Stimulated activated CD4-positive, alpha-beta T cell treated with anti-CD3 and anti-CD28 coated beads, Interleukin-15, amount 100 ng/mL, for 1 hour (primary cell): ENCODE measurements at places on chromosomes 13 and 19.

DNA sequence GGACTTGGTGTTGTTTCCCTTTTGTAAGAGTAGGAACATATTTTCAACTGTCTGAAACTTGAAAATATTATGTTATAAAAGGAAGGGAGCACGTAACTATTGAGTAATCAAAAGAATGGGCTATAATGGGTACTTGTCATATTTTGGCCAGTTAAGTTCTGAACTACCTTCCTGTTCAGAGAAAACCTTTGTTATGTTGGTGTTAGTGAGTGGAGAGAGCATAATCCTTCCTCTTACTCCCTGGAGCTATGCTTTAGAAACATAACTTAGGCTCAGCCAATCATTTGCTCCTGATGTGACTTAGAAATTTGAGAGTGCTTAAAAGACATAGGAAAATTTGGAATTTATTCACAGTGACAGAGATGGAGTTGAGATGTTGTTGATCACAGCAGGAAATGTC is 482.5 kb upstream of the SPRY2 start:
- DNase-seq: no peak

GRCh38 chr19:15427350-15427700 is 8.5 kb upstream of the AKAP8L start:
- no peak for DNase-seq

- DNase-seq: no peak
Observed at GRCh38 chr13:33707449-33707848, 110.5 kb upstream of the RFC3 start.

DNA sequence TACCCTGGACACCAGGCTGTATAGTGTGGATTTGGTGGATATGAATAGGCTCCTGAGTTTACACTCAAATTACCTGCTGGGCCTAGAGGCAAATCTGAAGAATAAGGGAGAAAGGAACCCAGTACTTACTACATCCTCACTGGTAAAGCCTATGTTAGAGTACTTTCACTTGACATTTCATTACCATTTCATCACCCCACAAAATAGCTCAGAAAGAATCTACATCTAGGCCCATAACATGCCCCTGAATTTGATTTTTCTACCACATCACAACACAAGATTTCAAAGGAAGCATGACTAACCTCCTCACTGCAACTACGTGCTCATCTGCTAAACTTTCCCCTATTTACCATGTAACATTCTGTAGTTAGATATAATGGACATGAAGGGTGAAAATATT is 43.3 kb downstream of the VWA8 start:
- no peak for DNase-seq

DNA sequence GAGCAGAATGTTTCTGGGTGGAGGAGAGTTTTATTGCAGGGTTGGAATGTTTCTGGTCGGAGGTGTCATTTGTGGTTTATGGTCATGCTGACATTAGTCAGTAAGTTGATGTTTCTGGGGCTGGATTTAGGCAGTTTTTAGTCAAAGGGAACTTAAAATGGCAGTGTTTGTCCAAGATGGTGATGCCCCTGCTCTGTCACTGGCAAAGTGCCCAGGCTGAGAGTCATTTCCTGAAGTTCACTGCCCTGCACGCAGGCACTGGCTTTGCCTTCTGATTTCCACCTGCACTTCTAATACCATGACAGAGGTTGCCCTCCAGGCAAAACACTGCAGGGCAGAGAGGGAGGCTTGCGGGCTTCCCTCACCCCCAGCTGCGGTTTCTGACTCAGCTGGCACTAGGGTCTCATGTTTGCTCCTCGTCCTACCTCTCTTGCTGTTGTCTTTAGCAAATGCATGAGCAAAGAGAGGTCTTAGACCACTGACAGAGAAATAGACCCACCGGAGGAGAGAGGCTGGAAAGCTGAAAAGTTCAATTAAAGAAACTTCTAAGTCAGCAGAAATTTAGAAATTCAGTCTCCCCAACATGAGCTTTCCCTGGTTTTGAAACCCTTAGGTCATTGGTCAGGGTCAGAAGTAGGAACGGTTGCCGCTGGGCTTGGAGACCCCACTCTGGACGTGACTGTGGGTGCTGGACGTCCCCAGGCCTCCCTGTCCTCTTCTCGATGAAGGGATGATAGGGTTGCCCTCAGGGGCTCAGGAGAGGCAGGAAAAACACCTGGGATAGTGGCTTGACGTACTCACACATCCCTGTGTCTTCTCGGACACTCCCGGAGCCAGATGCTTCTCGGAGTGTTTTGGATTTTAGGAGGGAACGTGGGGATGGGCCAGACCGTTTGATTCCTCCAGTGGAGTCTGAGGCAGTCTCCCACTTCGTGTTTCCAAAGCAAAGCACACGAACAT is 26.3 kb downstream of the TMEM255B start:
- no peak for DNase-seq

DNA sequence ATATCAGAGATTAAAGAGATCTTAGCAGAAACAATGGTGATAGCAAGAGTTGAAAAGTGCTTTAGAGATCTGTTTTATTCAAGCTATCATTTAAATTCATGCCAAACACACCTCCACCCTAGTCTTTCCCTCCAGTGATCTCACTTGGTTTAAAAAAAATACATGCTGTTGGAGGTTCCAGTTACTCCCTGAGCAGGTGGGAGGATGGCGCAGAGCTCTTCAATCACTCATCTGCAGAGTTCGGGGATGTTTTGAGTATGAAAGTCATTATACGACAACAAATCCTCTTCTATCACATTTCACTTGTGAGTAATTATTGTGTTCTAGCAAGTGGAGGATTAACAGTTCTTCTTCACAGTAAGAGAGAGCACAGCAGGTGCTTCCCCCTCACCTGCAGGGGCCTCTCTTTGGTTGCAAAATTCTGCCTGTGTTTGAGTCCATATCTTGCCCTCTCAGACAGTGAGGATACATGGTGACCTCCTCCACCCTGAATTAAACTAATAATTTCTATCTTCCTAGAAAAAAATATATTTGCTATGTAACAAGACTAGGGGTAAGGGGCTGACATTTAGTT is 376.7 kb downstream of the LIG4 start:
- DNase-seq: no peak

DNA sequence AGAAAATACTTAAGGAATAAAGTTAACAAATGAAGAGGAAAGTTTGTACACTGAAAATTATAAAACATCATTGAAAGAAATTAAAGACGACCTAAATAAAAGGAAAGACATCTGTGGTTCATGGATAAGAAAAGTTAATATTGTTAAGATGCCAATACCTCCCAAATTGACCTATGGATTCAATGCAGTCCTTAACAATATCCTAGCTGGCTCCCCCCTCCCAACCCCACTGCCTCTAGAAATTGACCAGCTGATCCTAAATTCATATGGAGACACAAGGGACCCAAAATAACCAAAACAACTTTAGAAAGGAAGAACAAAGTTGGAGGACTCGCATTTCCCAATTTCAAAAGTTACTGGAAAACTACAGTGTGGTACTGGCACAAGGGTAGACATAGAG is 28.3 kb downstream of the ZNF45 start:
- no peak for DNase-seq

DNA sequence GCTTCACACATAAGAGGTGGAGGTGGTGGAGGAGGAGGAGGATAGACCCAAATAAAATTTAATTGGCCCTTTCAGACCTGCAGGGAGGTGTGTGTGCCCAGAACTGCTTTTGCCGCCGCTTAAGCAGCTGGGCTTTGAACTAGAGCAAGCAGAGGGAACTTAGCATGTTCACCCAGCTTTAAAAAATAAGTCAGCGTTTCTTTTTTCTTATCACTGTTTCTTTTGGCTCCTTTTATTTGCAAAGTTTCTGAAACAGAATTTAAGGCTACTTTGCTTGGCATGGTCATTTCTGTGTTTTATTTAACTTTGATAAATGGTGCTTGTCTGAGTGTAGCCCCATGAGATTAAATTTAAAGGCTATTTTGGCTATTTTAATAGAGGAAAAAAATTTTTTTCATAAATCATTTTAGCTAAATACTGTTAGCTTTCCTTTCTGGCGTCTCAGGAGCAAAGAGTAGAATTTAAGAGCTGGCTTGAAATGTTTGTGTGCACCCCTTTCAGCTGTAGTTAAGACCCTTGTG is 43.3 kb upstream of the RNF113B start:
- DNase-seq: no peak

GRCh38 chr13:41709511-41709910 is 251.4 kb downstream of the VWA8 start:
- no peak for DNase-seq

- DNase-seq: no peak
Observed at GRCh38 chr13:45511310-45512097, 46.8 kb downstream of the COG3 start.

- no peak for DNase-seq
Observed at GRCh38 chr19:32233885-32234284, 111.5 kb upstream of the ZNF507 start.

- no peak for DNase-seq
Observed at GRCh38 chr13:53560556-53560955, 531.9 kb downstream of the OLFM4 start.

DNA sequence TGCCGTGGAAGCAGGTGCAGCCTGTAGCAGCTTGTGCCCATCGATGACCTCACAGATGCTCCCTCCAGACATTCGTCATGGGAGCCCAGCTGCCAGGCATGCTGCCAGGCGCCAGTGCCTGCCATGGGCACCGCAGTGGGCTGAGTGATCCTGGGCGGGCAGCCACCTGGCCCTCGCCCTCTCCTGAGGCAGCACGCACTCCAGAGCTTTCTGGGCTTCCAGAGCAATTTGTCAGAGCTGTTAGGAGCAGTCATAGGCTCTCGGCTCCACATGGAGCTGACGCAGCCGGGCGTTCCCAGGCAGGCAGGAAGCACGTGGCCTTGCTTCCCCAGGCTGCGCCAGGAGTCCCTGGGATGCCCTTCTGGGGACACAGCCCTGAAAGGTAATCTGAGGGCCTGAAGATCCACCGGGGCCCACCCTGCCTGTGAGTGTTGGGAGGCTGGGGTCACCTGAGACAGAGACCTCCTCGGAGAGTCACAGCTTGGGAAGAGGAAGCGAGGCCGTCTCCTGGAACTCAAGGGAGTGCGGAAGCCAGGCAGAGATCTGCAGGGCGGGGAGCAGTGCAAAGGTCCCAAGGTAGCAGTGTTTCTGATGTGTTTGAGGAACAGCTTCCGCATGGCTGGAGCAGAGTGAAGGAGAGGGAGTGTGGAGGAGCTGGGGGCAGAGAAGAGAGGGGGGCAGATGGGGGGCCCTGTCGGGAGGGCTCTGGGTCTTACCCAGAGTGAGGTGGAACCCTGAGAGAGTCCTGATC is 50.6 kb downstream of the DPF1 start:
- no peak for DNase-seq

- DNase-seq: no peak
Observed at GRCh38 chr19:23823952-23824389, 65.3 kb upstream of the ZNF681 start.

DNA sequence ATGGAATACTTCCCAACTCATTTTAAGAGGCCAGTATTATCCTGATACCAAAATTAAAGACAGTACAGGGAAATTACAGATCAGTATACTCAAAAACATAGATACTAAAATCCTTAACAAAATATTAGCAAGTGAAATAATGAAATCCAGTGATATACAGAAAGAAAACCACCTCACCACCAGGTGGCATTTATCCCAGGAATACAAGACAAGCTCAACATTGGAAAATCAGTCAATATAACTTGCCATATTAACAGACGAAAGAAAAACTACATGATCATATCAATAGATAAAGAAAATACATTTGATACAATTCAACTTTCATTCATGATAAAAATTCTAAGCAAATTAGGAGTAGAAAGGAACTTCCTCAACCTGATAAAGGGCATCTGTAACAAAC is 6.7 kb upstream of the GNA15 start:
- DNase-seq: no peak

DNA sequence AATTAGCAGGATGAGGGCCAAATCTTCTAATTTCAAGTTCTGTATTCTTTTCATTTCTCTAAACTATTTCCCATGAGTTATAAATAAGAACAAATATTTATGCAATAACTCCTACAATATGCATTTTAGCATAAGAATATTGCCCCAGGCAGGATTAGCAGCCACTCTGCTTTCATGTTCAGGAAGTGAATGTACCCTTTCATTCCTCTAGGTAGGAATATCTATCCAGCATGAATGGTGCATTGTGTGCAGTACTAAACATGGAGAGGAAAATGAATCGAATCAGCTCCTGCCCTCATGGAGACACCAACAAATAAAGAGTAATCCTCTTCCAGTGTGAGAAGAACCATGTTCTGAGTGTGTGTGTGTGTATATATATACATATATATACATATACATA is 41.0 kb downstream of the LHFPL6 start:
- DNase-seq: no peak

DNA sequence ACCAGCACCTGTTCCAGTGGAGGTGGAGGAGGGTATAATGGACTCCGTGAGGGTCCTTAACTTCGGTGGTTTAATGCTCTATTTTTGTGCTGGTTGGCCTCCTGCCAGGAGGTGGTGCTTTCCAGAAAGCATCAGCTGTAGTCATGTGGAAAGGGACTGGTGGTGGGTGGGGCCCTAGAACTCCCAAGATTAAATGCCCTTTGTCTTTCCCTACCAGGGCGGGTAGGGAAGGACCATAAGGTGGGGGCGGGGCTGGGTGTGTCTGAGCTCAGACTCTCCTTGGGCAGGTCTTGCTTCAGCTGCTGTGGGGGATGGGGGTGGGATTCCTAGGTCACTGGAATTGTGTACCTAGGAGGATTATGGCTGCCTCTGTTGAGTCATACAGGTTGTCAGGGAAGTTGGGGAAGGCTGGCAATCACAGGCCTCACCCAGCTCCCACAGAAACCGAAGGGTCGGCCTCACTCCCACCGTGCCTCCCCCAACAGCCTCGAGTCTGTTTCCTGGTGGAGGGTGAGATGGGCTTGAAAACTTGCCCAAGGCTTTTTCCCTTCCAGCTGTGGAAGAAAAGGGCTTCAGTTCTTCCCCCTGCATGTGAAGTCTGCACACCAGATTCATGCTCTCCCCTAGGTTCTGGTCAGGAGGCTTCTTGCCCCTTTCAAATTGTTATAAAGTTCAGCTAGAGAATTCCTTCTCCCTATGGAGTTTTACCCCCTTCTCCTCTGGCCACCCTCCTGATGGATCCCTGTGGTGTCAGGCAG is 60.3 kb upstream of the CLDN10 start:
- DNase-seq: no peak

DNA sequence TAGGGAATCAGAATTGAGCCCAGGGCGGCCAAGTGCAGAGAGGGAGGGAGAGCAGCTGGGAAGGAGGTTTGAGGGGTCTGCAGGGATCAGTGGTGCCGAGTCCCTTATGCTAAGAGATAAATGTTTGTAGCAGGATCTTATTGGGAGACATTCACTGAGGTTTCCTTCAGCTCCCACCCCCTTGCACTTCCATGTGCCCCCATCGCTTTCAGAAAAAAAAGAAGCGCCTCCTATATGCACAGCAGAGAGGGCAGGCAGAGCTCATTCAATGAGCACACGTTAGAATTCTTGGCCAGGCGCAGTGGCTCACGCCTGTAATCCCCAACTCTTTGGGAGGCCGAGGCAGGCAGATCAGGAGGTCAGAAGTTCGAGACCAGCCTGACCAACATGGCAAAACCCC is 28.0 kb downstream of the CYP4F2 start:
- DNase-seq: no peak

- DNase-seq: no peak
Observed at GRCh38 chr19:7260161-7260560, 34.1 kb downstream of the INSR start.

DNA sequence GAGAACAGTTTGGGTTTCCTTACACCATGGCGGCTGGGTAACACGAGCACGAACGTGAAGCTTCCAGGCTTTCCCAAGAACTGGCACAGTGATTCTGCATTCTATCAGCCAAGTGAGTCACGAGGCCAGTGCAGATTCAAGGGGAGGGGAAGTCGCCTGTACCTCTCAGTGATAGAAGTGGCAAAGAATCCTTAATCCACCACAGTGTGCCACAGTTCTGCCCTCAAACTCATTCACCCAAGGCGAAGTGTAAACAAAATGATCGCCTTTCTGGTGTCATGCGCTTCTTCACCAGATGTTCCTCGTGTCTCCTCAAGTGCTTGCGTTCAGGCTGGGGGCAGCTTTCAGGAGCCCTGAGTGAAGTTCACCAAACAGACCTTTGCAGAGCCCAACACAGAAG is 24.9 kb upstream of the AMER2 start:
- no peak for DNase-seq
